ENCODE measurements at places on chromosomes 6 and 20. TPM values are rescaled to one million over a fixed set of nuclear protein-coding genes. Genes with fewer than 3 reads are reported as not detected.

DNA sequence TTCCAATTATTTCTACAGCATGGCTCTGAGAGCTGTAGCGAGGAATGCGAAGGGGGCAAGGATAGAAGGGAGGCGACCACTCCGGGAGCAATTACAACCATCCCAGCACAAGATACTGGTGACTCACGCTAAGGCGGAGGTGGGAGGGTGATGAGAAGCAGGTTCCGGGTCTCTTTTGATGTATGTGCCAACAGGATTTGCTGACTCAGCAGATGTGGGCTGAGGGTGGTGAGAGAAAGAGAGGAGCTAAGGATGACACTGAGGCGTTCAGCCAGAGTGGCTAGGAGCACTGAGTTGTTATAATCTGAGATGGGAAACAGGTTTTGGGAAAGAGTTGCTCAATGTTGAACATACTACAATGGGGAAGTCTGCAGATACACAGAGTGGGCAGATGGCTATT lies 9.3 kb upstream of the TXNDC5 start:
- no peak for DNase-seq

- no peak for DNase-seq
These were observed 21.9 kb downstream of the UST start for GRCh38 chr6:148768646-148769270.

MLN gene
- not detected for total RNA-seq

CST4 gene
- total RNA-seq = not detected

GRCh38 chr6:36662827-36663256 lies 15.7 kb upstream of the CDKN1A start:
- no peak for DNase-seq

- no peak for DNase-seq
These were observed 546.0 kb upstream of the ARID1B start for GRCh38 chr6:156231026-156231765.

GRCh38 chr6:138971601-138972000 lies 16.5 kb downstream of the REPS1 start:
- DNase-seq = no peak

DNA sequence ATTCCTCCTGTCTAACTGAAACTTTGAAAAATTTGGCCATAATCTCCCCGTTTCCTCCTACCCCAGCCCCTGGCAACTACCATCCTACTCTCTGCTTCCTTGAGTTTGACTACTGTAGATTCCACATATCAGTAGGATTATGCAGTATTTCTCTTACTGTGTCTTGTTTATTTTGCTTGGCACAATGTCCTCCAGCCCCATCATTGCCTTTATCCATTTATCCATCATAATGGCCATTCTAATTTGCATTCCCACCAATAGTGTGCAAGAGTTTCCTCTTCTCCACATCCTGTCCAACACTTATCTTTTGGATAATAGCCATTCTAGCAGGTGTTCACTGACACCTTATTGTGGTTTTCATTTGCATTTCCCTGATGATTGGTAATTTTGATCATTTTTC lies 202.3 kb downstream of the THBS2 start:
- DNase-seq = no peak

DPPA5 gene
- not detected for total RNA-seq

LRRN4 gene
- total RNA-seq = not detected

DNA sequence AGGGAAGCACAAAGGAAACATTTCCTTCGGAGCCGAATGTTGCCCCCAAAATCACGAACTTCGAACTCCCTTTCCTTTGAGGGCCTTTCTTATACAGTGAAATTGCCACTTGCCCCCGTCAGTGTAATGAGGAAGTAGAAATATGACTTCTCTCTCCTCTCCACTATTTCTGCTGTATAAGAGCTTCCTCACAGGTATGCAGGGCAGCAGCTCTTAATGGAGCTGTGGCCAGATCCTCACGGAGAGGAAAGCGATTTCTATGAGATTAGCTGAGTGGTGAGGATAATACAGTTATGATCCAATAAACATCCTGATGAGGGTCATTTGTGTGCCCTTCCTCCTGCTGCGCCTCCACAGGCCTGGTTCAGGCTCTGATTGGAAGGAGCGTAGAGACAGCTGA lies 10.8 kb upstream of the CPNE5 start:
- no peak for DNase-seq

DNA sequence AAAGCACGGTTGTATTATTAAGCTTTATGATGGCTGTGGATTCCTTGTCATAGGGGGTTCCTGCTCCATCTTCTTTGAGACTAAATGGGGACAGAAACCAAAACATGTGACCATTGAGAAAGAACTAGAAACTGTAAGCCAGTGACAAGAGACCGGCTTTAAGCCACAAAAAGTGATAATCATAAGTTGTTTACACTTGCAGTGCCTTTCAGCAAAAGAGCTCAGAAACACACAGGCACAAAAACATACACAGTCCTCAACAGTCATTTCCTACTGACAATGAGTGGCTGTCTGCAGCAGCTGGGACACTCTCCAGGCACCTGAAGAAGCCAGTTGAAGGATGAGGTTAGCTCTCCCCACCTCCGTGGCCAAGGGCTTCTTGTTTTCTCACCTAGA lies 20.0 kb upstream of the UBE2J1 start:
- DNase-seq = peak; percentile 81

FLRT3 gene
- not detected for total RNA-seq

DNA sequence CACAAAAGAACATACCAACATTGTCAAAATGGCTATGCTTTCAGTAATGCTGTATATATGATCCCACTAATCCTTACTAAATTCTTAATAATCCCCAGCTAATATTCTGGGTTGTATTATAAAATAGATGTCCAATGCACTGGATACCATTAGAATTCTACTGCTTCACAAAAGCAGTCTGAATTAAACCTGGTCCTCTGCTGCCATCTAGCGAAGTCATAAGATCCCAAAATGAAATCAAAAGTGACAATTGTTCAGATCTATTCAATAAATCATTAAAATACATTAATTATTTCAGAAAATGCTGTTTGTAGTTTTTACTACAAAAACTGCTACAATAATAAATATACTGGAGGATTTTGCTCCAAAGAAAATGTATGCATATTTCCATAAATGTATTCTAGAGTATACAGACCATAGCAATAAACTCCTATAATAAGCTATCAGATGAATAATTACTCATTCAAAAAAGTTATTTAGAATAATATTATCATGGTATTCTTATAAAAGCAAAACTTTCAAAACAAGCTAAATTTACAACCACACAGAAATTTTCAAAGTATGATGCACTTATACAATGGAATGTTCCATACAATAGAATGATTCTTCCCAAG lies 92.6 kb downstream of the RNGTT start:
- DNase-seq = peak; percentile 43

DNA sequence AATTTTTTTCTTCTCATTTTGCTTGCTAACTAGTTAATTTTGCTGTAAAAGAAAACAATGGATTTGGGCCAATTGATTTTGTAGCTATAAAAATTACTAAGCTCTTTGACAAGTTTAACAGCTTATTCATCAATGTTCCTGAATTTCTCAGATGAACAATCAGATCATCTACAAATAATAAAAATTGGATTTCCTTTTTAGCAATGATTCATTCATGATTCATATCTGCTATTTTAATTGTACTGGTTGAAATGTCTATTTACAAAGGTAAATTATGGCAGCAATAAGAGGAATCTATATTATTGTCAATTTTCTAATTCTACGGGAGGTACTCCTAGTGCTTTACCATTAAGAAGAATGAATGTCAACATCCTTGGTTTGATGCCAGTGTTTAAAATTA lies 178.8 kb upstream of the BTBD3 start:
- DNase-seq = no peak

DNA sequence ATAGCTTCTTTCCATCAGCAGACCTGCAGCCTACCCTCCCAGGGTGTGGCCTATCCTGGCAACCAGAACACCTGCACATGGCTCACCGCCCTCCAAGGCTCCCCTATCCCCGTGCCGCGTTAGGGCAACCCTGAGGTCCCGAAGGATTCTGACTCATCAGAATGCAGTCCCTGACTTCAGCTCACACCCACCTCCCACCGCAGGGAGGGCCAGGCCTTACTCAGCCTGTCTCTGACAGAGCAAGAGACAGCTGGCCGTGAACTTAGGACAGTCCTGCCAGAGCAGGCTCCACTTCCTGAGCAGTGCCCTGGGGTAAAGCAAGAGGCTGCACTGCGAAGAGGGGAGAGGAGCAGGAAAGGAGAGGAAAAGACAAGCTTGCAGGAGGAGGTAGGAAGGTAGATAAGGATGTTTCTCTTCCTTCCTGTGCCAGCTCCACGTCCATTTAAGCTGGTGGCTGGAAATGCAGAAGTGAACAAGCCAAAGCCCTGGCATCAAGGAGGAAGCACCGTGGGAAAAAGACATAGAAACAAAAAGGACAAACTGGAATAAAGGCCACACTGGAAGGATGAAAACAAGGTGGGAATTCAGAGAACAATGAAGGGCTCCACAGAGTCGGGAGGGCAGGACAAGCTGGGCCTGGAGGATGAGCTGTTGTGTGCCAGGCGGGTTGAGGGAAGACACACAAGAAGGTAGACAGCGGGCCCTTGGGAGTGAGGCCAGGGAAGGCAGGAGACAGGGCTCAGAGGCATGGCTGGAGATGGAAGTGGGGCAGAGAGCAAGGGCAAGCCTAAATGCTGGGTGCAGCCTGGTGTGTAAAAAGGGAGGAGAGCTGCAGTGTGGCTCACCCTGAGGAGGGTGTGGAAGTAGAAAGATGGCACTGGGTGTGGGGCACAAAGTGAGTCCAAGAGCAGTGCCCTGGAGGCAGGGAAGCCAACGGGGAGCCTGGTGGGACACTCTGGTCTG lies 102.7 kb downstream of the SLC23A2 start:
- DNase-seq = no peak

GRCh38 chr20:62636446-62636845 lies 5.9 kb upstream of the SLCO4A1 start:
- DNase-seq = no peak

UBE2C gene
- total RNA-seq = 219 TPM

- peak; percentile 69 for DNase-seq
These were observed 5.2 kb downstream of the MDC1 start for GRCh38 chr6:30711758-30712380.

- DNase-seq = no peak
These were observed 311.5 kb downstream of the PLCB1 start for GRCh38 chr20:8443464-8444072.

DNA sequence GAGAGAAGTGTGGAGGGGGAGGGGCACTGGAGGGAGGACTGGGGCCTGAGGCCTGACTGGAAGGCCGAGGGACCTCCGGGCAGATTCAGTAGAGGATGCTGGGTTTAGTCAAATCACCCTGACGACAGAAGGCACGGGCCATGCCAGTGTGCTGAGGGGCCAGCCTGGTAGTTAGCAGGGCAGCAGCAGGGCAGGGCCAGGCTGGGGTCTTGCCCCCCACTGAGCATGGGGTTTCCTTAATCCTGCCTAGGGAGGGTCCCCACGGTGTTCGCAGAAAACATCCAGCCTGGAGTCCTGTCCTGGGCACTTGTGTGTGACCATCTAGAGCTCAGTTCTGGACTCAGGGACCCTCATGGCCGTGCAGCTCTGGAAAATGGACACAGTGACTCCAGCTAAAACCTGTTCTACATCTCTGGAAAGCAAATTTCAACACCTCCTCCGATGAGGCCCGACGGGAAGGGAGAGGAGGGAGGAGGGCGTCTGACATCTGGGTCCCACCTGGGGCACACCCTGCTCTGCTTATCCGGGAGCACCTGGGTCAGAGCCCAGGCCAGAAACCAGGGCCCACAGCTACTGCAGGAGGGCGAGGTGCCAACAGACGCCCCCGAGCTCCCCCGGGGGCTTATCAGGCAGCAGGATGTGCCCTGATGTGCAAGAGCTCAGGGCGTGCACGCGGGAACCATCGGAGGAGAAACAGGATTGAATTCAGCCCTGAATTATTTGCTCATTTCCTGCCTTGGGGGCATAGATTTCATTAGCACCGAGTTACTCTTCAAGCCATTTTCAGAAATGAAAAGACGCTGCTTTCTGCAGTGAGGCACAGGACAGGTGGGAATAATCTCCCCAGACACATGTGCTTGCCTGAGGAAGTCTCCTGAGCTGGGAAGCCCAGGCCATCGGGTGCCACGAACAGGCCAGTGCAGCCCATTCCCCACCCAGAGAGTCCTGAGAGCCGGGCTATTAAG lies 78.0 kb upstream of the MPC1 start:
- no peak for DNase-seq

TREM2 gene
- not detected for total RNA-seq

DNA sequence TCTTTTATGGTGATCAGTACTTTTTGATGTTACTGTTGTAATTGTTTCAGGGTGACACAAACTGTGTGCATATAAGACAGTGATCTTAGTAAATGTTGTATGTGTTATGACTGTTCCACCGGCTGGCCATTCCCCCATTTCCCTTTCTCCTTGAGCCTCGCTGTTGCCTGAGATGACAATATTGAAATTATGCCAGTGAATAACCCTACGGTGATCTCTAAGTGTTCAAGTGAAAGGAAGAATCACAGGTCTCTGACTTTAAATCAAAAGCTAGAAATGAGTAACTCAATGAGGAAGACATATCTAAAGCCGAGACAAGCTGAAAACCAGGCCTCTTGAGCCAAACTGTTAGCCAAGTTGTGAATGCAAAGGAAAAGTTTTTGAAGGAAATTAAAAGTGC lies 32.3 kb downstream of the TULP4 start:
- no peak for DNase-seq

DNA sequence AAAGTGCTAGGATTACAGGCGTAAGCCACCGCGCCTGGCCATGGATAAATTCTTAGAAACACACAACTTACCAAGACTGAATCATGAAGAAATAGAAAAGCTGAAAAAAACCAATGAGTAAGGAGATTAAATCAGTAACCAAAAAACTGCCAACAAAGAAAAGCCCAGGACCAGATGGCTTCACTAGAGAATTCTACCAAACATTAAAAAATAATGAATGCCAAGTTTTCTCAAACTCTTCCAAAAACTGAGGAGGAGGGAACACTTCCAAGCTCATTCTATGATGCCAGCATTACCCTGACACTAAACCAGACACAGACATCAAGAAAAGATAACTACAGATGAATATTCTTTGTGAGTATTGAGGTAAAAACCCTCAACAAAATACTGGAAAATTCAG lies 44.3 kb downstream of the USP49 start:
- no peak for DNase-seq

DNA sequence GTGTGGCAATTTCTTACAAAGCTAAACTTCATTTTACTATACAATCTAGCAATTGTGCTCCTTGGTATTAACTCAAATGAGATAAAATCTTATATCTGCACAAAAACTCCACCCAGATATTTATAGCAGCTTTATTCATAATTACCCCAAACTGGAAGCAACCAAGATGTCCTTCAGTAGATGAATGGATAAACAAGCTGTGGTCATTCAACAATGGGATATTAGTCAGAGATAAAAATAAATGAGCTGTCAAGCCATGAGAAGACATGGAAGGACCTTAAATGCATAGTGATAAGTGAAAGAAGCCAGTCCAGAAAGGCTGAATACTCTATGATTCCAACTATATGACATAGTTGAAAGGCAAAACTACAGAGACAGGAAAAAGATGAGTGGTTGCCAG lies 98.9 kb upstream of the BMP2 start:
- DNase-seq = no peak

DNA sequence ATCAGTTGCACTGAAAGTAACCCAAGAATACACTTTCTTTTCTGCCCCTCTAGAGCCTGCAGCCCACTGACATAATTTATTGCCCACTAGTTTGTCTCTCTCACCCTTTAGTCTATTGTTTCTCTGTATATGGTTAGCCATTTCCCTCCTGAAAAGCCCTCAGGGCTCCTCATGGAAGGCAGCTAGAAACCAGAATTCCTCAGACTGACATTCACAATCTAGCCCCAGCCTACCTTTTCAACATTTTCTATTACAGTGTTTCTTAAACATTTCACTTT lies 21.4 kb upstream of the PAQR8 start:
- DNase-seq = no peak
